Airway epithelial cell (primary cell): ENCODE measurements at places on chromosomes 13 and 19. TPM values are rescaled to one million over a fixed set of nuclear protein-coding genes. Genes with fewer than 3 reads are reported as not detected.

The SAFB gene
- total RNA-seq, result 41.0 and 65.4 TPM in 2 replicates

The UBL5 gene
- 721 and 932 TPM in 2 replicates for total RNA-seq

The CCNA1 gene
- 10.0 and 11.1 TPM in 2 replicates for total RNA-seq

The DCLK1 gene
- 0.14 TPM in 1 of 2 replicates, not detected in the other for total RNA-seq

The ZNF699 gene
- 5.9 and 12.1 TPM in 2 replicates for total RNA-seq

The TMEM150B gene
- not detected in 2 replicates for total RNA-seq

The ZNF524 gene
- 27.2 and 31.9 TPM in 2 replicates for total RNA-seq

The ZNF560 gene
- 0.49 TPM in 1 of 2 replicates, not detected in the other for total RNA-seq

The SOHLH2 gene
- total RNA-seq, result 0.07 TPM in 1 of 2 replicates, not detected in the other

The APOC4 gene
- total RNA-seq, result not detected in 2 replicates

The FBXO17 gene
- 16.1 and 19.0 TPM in 2 replicates for total RNA-seq

The SPRYD7 gene
- 10.9 TPM in 2 replicates for total RNA-seq

The LPAR2 gene
- 10.9 and 15.1 TPM in 2 replicates for total RNA-seq

The FBXL12 gene
- total RNA-seq, result 21.2 and 25.3 TPM in 2 replicates

The OPA3 gene
- total RNA-seq, result 11.7 and 13.1 TPM in 2 replicates

The GPR108 gene
- 56.4 and 60.9 TPM in 2 replicates for total RNA-seq

The ZNF85 gene
- total RNA-seq, result 4.9 and 7.2 TPM in 2 replicates

The CD33 gene
- total RNA-seq, result not detected in 2 replicates

The CLEC17A gene
- not detected in 2 replicates for total RNA-seq

The ARHGAP35 gene
- 21.7 and 28.5 TPM in 2 replicates for total RNA-seq

The ZNF626 gene
- 5.0 and 7.3 TPM in 2 replicates for total RNA-seq

The SLC25A41 gene
- not detected in 2 replicates for total RNA-seq

The MBD3L2 gene
- not detected in 2 replicates for total RNA-seq

The SHISA2 gene
- 0.35 and 1.1 TPM in 2 replicates for total RNA-seq

The PSG6 gene
- not detected in 2 replicates for total RNA-seq

The CYP2F1 gene
- 0.07 TPM in 1 of 2 replicates, not detected in the other for total RNA-seq

The OSCAR gene
- total RNA-seq, result 0.19 and 0.21 TPM in 2 replicates

The RASAL3 gene
- not detected in 2 replicates for total RNA-seq

The COG3 gene
- 22.6 and 37.8 TPM in 2 replicates for total RNA-seq

The CXCL17 gene
- total RNA-seq, result 11.6 and 15.7 TPM in 2 replicates

The FFAR1 gene
- total RNA-seq, result not detected in 2 replicates

The ATP4A gene
- not detected in 2 replicates for total RNA-seq

The SHKBP1 gene
- 82.3 and 82.8 TPM in 2 replicates for total RNA-seq

The PLVAP gene
- not detected in 2 replicates for total RNA-seq

The PTPRS gene
- 29.8 and 31.1 TPM in 2 replicates for total RNA-seq

The BRSK1 gene
- 1.6 and 5.0 TPM in 2 replicates for total RNA-seq

The KEAP1 gene
- total RNA-seq, result 48.5 and 52.1 TPM in 2 replicates

The TMTC4 gene
- total RNA-seq, result 14.4 and 18.2 TPM in 2 replicates

The NLRP4 gene
- total RNA-seq, result not detected in 2 replicates

The TNFAIP8L1 gene
- 5.7 and 6.1 TPM in 2 replicates for total RNA-seq

The TMEM259 gene
- total RNA-seq, result 150 and 164 TPM in 2 replicates

The LGI4 gene
- total RNA-seq, result not detected in 2 replicates

The LILRB5 gene
- total RNA-seq, result not detected in 2 replicates

The CEACAM16 gene
- total RNA-seq, result not detected in 2 replicates

The ACTN4 gene
- total RNA-seq, result 378 and 500 TPM in 2 replicates

The PDX1 gene
- total RNA-seq, result not detected in 2 replicates

The KLK14 gene
- not detected in 2 replicates for total RNA-seq

The ZNF540 gene
- 0.19 and 0.35 TPM in 2 replicates for total RNA-seq

The ZNF180 gene
- total RNA-seq, result 4.8 and 6.0 TPM in 2 replicates

The CDX2 gene
- total RNA-seq, result not detected in 2 replicates

The RFPL4AL1 gene
- total RNA-seq, result not detected in 2 replicates

The UGGT2 gene
- 10.0 and 13.3 TPM in 2 replicates for total RNA-seq

The CEACAM4 gene
- total RNA-seq, result not detected in 2 replicates

The LILRB4 gene
- total RNA-seq, result not detected in 2 replicates

The BCL3 gene
- 31.5 and 32.9 TPM in 2 replicates for total RNA-seq

The TBXA2R gene
- total RNA-seq, result 0.49 TPM in 1 of 2 replicates, not detected in the other

The SMARCA4 gene
- 140 and 170 TPM in 2 replicates for total RNA-seq

The KLK1 gene
- 1.3 TPM in 1 of 2 replicates, not detected in the other for total RNA-seq

The DENND1C gene
- 0.05 and 0.14 TPM in 2 replicates for total RNA-seq
